ENCODE measurements at places on chromosomes 2 and 18.

DNA sequence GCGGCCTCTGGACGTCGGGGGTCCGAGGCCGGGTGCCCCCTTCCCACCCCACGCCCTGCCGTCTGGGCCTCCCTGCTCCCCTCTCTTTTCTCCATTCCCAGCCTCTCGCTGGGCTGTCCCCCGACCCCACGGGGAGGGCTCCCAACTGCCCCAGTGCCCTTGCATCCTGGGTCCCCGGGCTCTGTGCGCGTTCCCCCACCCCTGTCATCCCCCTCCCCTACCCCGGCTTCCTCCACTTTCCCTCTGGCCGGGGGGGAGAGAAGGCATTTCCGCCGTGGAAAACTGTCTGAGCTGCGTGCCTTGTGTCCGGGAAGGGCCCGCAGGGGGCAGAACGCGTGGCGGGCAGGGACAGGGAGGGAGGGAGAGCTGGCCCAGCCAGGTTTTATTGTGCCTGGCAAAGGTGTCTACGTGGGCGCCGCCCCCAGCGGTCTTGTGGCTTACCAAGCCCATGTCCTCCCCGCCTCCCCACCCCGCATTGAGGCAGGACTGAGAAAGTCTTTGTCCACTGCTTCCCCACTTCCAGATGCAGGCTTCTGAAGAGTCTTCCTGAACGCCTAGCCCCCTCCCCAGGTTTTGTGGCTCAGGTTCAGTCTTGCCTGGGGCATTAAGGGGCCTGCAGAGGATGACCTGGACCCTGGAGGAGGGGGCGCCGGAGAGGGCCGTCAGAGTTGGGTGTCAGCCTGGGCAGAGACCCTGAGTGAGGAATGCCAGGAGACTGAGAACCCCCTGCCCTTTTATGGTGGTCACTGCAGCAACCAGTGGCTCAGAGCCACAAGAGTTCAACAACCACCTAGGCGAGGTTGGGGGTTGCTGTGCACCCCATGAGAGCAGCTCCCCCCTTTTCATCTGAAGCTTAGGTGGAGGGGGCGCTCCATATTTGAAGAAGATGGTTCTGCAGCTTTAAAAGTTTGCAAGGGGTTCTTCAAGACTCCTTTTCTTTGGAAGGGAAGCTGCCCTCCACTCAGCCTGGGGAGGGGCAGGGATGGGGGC lies 1.3 kb downstream of the ITM2C start:
- DNase-seq: no peak

- no peak for DNase-seq
These were observed 1.2 kb upstream of the CENPA start for GRCh38 chr2:26784570-26785234.

- no peak for DNase-seq
These were observed 86.0 kb upstream of the MAPK4 start for GRCh38 chr18:50473881-50474280.

- no peak for DNase-seq
These were observed 738.1 kb upstream of the LINC00305 start for GRCh38 chr18:64886995-64887394.

DNA sequence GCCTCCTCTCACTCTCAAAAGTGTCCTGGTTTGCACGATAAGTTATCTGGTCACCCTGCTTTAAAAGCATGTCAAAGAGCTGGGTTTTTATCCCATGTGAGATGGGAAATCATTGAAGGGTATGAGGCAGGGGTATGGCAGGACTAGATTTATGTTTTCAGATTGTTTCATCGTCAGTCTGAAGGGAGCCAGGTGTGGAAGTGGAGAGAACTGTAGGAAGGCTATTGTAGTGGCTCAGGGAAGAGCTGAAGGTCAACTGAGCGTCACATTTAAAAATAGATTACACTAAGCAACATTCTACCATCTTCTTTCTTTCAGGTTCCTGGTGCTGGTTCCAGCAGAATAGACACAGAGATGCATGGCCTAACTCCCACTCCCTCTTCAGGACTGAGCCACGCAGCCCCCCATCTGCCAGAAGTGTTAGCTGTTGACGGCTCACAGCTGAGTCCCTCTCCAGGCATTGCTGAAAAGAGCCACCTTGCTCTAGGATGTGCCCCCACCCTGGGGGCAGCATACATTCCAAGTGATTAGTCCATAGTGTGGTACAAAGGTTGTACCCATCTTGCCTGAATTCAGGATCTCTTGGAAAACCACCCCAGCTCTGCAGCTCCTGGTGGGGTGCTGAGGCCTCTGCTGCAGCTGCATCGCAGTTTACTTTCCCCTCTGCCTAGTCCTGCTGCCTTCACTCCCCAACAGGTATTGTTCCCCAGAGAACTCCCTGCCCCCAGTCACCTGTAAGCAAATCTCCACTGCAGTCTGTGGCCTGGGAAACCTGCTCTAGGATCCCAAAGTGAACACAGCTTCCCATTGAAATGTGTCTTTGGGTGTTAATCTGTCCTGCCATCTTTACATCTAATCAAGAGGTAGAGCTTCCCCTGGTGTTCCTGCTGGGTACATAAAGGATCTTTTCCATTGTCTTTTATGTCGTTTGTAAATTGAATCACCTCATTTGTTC lies 79.5 kb upstream of the KLF7 start:
- no peak for DNase-seq

GRCh38 chr18:26710470-26711096 lies 154.9 kb downstream of the AQP4 start:
- DNase-seq: peak; percentile 18

- DNase-seq: no peak
These were observed 20.7 kb upstream of the NT5DC4 start for GRCh38 chr2:112699984-112700667.

- peak; percentile 76 for DNase-seq
These were observed 12.4 kb upstream of the GMCL1 start for GRCh38 chr2:69816923-69817542.

DNA sequence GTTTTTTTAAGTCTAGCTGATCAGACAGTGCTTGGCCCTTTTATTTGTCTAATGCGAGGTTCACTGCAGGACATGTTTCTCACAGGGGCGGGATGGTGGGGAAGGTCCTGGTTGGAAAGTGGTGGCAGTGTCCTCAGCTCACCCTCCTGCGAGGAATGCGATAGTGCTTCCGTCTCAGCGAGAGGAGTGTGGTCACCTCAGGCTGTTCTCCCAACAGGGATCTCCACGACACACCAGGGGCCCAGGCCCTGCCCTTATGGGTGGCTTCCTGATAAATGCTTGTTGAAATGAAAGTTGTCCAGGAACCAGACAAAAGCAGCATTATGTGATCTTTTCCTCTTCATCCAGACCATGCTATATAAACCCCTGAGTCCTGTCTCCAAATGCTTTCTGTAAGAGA lies 70.1 kb downstream of the BOLA3 start:
- DNase-seq: no peak

GRCh38 chr2:157182204-157182709 lies 75.2 kb upstream of the GALNT5 start:
- DNase-seq: no peak

DNA sequence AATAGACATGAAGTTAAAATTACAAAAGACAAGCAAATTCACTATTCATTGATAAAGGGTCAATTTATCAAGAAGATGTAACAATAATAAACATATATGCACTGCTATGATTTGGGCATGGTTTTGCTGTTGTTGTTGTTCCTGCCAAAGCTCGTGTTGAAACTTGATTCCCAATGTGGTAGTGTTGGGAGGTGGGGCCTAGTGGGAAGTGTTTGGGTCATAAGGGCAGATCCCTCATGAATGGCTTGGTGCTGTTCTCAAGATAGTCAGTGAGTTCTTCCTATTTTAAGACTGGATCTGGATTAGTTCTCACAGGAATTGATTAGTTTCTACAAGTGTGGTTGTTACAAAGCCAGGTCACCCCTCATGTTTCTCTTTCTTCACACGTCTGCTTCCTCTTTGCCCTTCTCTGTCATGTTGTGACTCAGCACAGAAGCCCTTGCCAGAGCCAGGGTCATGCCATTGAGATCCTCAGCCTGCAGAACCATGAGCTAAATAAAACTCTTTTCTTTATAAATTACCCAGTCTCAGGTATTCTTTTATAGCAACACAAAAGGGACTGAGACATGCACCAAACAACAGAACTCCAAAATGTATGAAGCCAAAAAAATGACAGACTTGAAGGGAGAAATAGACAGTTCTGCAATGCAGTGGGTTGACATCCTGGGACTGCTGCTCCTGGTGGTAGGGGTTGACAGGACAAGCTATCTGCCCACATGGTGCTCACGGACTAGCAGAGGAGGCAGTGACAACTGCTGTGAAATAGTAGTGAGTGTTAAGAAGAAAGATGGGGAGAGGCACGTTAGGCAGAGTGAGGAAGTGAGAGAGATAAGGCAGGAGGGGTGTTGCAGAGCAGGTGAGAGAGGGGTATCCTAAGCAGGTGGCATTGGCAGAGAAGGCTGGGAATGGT lies 18.6 kb upstream of the SKA1 start:
- DNase-seq: peak; percentile 37

DNA sequence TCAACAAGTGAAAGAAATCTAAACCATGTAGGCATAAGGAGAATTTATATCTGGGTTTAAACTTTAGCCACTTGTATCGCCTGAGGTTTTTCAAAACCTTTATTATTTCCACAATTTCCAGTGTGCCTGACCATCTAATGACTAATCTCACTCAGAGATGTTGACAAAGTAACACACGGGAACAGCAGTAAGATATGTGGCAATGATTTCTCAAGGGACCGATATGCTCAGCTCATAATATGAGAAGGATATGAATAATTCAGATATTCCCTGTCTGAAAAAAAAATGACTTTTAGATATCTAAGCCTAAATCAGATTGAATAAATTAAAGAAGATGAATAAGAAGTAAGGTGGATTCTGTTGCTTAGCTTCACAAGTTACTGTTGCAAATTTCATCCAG lies 43.5 kb downstream of the TMEM163 start:
- DNase-seq: no peak

- no peak for DNase-seq
These were observed 366.4 kb upstream of the FSIP2 start for GRCh38 chr2:185372188-185372587.

- no peak for DNase-seq
These were observed 12.9 kb upstream of the RPL37A start for GRCh38 chr2:216485745-216486144.

DNA sequence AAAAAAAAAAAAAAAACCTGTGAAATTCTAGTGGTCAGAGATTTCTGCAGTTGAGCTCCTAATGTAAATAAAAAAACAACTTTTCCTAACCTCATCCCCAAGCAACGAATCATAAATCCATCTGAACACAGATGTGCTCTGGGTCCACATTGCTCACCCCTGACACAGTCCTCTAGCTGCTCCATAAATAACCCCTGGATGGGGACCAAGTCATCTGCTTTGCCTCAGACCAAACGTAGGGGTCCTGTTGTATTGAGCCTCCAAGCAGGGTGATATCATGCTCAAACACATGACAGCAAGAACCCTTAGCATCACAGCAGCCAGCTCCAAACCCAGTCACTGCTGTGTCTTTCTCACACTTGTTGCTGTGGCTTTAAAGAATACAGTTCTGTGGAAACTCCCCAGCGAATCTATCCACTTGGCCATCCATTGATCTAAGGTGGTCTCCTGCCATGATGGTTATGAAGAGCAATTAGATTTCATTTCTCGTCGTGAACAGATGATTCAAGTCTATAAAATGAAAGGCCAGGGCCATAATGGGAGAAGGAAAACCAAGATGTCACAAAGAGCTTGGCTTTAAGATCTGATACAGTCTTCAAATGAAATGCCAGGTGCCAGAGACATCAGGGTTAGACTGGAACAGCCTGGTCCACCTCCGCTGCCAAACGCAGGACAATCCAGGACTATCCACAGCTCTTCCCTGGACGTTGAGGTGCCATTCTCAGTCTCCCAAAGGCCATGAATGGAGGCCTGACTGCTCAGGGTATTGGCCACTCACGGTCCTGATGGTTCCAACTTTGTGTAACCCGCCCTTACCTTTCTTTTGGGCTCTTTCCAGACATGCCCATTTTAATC lies 39.0 kb downstream of the TBC1D8 start:
- no peak for DNase-seq

DNA sequence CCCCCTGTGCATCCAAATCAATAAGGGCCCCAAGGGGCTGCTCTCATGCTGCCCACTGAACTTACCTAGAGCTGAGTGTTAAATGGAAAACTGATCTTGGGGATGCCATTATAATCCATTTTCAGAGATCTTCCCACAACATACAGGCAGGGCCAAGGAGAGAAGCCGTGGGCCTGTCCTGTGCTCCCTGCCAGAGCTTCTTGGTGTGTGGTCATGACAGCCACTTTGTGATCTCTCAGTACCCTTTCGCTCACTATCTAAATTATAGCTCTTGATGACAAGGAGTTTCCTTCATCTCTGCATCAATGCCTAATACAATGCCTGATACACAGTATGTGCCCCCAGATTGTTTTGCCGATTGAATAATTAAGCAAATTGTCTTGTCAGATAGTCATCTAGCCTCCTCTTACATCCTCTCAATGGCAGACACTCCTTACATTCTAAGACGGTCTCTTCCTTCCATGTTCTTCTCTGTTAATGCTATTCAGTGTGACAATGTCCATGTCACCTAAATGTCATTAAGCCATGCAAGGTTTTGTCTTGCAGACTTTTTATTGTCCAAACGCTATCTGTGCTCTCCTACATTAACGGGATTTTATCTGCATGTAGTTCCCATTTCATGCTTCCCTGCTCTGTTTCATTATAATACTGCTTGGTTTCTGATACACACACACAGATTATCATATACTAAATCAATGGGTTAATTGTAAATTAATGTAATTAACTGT lies 5.9 kb downstream of the CSRNP3 start:
- DNase-seq: no peak

DNA sequence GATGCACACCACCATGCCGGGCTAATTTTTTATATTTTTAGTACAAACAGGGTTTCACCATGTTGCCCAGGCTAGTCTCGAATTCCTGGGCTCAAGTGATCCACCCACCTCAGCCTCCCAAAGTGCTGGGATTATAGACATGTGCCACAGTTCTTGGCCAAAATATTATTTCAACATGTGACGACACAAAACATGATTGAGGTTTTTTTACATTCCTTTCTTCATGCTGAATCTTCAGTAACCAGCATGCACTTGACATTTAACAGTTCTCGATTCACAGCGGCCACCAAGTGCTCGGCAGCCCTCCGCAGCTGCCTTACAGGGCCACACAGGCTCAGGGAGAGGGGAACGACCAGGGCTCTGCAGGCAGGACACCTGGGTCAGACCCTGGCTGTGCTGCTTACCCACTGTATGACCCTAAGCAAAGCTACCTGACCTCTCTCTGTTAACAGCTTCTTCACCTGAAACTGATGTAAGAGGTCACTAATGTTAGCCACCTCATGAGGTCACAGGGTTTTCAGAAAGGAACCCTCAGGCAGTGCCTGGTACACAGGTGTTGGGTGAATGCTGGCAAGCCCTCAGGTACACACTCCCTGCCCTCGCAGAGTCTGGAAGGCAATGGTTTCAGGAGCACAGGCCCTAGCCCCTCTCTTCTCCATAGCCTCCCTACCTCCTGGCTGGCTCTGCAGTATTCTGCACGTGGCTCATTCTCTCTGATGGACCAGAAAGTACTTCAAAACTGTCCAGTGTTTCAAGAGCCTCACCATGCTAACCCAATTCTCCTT lies 25.7 kb downstream of the TUBB6 start:
- no peak for DNase-seq

GRCh38 chr2:85744741-85745601 lies 8.8 kb upstream of the ATOH8 start:
- no peak for DNase-seq

GRCh38 chr18:25230658-25231326 lies 121.2 kb downstream of the ZNF521 start:
- DNase-seq: no peak

- DNase-seq: no peak
These were observed 136.0 kb downstream of the ANKRD44 start for GRCh38 chr2:197174539-197175094.

- DNase-seq: no peak
These were observed 10.2 kb downstream of the IL1F10 start for GRCh38 chr2:113077921-113078320.

- no peak for DNase-seq
These were observed 177.0 kb downstream of the FMNL2 start for GRCh38 chr2:152511981-152512380.

Measured in CD4-positive, alpha-beta T cell treated with Interleukin-15 for 1 hour (primary cell).